ENCODE measurements at places on chromosomes 11 and 22.

- DNase-seq, result peak; percentile 46
Measured at GRCh38 chr11:35087648-35088047, 51.3 kb upstream of the CD44 start.

DNA sequence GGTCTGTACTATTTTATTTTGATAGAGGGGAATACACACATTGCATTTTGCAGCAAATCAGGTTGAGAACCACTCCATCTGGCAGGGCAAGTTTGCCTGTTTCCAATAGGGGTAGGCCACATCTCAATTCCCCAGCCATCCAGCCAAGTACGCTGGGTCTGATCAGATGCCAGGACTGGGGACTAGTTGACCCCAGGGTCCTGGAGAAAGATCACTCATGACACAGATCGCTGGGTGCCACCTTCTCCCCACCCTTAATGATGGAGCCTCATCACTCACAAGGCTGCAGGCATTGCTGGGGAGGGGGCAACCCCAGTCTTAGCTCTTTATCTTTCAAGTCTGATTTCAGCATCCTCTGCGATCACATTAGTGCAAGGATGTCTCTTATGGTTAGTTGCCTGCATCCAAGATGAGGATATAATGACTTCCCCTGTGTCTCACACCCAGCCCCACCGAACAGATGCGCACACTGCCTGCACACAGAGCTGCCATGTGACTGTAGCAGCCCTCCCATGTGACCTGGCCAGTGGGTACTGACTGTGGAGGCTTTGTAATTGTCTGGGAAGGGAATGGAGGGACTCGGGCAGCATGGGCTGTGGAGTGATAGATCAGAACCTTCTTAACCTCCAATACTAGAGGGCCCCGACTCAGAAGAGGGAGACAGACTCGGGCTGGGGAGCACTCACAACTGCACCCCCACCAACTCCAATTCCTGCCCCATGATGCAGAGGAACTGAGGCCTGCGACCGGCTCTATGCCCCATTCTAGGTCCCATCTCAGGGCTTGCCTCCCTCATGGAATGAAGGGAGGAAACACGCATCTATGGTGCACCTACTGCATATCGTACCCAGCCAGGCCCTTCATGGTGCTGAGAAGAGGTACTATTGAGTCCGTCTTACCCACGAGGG lies 155.8 kb downstream of the DSCAML1 start:
- DNase-seq, result no peak

- no peak for DNase-seq
Measured at GRCh38 chr11:94091091-94091490, 37.5 kb upstream of the PANX1 start.

DNA sequence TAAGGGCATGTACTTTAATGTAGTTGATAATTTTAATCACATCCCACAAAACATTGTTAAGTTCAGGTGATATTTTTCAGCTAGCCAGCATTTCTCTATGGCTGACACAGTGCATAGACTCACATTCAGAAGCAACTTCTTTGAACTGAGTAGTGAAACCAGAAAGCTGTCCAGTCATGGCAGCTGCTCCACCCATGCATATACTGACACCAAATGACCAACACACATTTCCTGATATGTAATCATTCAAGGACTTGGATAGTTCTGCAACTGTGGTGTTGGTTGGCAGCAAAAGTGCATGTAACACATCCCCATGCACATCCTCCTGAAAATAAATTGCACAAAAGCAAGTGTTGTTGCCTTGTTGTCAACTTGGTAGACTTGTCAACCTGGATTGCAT lies 39.7 kb downstream of the CALCA start:
- DNase-seq, result no peak

- DNase-seq, result no peak
Measured at GRCh38 chr11:2211113-2211971, 39.7 kb upstream of the TH start.

DNA sequence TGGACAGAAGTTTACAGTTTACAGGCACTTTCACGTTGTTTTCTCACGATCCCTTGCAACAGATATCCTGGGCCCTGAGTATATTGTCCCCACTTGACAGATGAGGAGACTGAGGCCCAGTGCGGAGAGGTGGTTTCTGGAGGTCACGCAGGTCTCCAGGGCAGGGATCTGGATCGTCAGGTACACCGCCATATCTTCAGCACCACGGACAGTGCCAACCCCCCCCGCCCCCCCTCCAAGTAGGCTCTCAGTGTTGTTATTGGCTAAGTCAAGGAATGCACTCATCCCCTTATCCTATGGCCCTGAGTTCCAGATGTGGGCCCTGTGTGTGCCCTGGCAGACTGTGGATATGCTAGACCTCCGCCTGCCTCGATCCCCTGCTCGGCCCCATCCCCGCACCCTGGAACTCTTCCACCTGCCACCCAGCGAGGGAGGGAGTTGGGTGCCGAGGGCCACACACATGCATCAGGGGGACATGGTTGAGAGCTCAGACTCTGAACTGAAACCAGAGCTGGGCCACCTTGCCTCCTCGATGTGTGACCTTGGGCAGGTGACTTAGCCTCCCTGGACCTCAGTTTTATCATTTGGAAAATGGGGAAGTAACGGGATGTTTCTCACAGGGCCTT lies 37.5 kb downstream of the MPPED1 start:
- DNase-seq, result peak; percentile 41

DNA sequence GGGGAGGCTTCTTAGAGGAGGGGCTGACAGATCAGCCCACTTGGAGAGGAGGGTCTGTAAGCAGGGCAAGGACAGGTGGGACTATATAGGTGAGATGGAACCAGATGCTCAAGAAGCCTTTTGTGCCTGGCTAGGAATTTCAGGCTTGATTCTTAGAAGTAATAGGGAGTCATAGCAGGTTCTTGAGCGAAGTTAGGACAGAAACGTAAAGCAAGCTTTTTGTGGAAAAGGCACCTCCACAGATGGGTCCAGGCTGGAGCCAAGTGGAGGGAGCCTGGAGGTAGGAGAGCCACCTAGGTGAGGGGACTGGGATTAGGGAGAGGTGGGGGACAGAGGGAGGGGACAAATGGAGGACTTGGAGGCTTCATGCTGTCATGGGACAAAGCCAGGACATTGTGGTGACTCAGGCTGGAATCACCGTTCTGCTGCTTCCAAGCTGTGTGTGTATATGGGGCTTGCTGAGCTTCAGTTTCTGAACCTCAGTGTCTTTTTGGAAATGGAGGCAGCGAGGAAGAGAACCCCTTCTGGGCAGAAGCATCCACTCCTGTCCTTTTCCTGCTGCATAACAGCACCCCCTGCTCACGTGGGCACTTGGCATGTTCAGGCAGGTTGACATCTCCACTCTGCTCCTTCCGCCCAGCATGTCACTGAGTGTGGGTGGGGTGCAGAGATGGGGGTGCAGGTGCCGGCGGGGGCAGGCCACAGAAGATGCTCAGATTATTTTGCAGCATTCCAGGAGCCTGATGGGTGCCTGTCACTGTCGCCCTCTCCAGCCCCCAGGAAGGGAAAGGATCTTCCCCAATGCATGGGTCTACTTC lies 58.0 kb downstream of the MCM5 start:
- no peak for DNase-seq

DNA sequence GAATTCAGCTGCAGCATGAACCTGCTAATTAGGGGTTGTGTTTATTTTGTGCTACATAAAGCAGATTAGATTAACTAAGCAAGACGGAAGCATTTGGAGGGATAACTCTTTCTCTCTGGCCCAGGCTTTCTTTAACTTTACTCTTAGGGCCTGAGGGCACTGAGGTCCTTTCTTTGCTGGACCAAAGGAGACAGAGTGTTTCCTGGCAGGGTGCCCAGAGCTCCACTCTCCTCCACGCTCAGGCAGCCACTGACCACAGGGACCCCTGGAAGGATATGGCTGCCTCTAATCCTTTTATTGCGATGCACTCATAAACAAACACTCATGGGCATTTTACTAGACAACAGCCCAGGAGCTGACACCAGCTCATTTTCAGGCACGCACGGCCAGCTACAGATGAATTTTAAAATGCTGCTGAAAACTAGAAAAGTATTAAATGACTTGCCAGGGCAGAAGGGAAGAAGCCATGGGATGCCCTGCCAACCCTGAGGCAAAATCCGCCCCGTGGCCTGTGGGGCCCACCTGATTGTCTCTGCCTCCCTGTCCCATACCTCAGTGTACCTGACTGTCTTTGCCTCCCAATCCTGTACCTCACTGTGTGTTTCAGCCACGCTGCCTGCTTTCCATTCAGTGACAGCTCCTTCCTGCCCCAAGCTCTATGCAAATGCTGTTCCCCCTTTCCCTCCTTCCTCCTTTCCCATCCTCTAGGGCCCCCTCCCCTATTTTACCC lies 192.6 kb upstream of the NAV2 start:
- no peak for DNase-seq

DNA sequence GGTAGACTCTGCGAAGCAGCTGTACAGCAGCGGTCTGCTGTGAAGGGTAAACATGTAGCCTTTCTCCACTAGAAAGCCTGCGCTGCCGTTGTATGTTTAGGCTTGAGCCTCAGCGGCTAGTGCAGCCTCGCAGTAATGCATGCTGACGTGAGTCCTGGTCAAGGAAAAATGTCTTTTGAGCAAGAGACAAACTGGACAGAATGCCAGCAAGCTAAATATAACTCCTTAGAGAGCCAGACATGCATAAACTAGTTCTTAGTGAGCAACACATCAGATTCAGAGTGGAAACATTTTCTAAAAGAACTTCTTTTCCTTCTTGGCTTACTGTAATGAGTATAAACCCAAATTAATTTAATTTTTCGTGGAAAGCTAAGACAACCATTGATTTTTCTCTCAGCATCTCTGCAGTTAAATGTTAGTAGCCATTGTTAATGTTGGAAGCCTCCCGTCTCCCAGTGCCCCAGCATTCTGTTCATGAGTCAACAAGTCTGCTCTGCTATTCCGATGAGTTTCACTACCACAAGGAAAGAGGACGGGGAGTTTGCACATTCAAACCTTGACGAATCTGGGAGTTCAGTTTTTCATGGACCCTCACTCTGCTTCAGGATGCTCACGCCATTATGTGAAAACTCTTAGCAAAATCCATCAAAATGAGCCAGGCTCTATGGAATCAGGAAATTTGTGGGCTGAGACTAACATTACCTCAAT lies 51.4 kb downstream of the JAM3 start:
- DNase-seq, result no peak

DNA sequence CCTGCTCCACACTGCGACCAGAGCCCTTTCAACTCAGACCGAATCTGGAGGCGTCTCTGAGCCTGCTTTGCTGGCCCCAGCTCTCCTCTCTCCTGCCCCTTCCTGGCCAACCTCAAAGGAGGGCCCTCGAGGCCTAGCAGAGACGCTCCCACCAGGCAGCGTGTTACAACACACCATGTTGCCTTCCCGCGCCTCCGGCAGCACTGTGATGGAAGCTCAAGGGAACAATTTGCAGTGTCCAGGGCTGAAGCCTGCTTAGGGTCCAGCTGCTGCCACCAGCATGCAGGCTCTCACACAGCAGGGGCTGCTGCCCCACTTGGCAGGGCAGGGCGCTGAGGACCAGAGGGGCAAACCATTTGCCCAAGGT lies 18.4 kb downstream of the LINC01488 start:
- no peak for DNase-seq

- DNase-seq, result no peak
Measured at GRCh38 chr11:112881461-112881860, 79.8 kb upstream of the NCAM1 start.

Data from DND-41 (cell line).